ENCODE measurements at places on chromosomes 5 and 9.

GRCh38 chr9:113461943-113462342 lies 1.6 kb upstream of the RGS3 start:
- no peak for DNase-seq

- no peak for DNase-seq
Measured at GRCh38 chr9:91519520-91520277, 96.1 kb upstream of the NFIL3 start.

GRCh38 chr5:7878381-7878873 lies 9.5 kb downstream of the MTRR start:
- no peak for DNase-seq

- DNase-seq = no peak
Measured at GRCh38 chr5:4018007-4018406, 422.4 kb downstream of the IRX1 start.

DNA sequence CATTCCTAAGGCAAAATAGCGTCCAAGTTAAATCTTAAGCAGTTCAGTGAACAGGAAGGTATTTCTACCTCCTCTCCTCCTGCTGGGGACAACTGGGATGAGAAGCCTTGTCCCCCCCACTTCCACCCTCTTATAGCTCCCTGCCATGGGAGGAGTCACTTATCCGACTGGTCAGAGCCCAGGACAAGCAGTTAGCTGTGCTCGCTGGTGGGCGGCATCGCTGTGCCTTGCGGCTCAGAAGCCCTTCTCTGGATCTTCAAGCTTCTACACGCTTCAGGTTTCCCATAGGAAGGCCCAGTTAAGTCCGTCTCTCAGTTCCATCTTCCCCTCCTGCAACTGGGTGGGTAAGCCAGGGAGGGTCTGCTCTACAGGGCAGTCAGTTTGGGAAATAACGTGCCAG lies 77.2 kb downstream of the PAX5 start:
- DNase-seq = no peak
